Stimulated activated CD8-positive, alpha-beta memory T cell treated with anti-CD3 and anti-CD28 coated beads, Interleukin-2, amount 100 ng/mL, for 1 hour (primary cell): ENCODE measurements at places on chromosomes 7 and 10.

DNA sequence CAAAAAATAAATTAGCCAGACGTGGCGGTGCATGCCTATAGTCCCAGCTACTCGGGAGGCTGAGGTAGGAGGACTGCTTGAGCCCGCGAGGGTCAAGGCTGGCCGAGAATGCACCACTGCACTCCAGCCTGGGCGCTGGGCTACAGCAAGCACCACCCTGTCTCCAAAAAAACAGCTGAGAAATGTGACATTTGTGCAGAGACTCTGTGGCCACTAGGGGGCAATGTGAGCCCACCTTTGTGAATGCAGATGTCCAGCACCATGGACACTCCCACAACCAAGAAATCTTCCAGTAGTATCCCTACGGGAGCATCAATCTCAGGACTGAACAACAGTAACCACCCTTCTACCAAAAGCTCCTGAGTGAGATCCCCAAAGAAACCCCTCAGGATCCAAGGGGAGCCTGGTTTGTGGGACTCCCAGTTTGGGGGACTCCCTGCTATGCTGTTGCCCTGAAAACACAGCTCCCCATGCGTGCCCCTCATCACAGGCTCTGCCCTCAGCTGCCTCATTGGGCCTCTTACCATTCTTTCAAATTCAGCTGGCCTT lies 6.2 kb upstream of the AHCYL2 start:
- peak; percentile 63 for DNase-seq

DNA sequence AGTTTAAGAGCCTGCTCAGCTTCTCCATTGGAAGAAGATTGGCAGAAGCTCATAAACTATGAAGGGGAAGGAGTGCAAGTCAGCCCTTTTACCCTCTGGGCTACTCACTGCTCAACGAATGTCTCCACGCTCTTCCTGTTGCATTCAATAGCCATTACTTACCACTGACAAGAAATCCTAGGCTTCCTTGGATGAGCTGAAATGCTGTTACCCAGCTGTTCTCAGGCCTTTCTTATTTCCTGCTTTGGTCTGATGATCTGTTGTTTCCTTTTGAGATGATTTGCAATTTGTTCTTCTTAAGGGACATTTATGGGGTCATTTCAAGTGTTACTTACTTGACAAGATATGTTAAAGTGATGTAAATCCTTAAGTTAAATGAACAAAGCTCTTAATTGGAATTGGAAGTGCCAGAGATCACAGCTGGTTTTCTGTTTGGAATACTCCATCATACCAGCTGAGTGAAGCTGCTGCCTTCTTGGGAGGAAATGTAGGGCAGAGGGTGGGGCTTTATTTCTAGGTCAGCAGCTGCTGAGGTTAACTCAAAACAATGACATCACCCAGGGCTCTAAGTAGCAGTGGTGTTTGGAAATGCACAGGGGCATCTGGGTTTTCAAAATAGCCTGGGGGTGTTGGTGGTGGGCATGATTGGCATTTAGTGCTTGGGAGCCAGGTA lies 170.0 kb downstream of the PRKCQ start:
- peak; percentile 16 for DNase-seq

DNA sequence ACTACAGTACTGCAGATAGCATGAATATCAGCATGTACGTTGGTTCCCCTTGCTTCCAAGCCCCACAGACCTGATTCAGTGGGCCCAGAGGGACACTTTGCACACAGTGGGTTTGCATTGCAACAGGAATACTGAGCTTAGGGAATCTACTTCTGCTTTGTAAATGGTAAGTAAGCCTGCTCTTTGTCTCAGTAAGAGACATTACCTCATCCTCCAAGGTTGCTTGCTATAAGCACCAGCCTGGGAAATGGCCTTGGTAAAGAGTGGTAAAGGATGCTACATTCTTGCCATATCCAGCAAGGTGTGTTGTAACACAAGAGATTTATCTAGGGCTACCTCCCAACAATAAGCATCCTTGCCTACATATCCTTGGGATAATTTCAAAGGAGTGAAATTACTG lies 730.5 kb downstream of the INHBA start:
- DNase-seq, result no peak

- no peak for DNase-seq
Measured at GRCh38 chr7:87413951-87414793, 61.3 kb downstream of the ABCB4 start.

DNA sequence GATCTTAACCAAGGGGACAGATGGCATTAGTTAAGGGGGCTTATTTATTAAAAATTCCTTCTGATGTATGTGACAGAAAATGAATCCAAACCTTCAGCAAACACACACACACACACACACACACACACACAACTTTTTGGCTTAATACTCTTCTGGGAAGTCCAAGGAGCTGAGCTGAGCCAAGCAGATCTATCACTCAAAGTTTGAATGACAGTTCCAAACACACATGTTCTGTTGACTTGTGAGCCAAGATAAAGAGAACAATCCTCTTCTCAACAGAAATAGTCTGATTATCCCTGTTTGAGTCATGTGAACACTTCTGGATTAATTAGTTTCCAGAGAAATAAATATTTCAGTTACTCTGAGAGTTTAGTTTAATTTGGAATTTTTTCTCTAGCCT lies 31.5 kb downstream of the KBTBD2 start:
- DNase-seq, result no peak

- no peak for DNase-seq
Measured at GRCh38 chr10:63611078-63611477, 89.9 kb downstream of the REEP3 start.

- DNase-seq, result no peak
Measured at GRCh38 chr10:105159268-105159667, 518.2 kb downstream of the SORCS3 start.
